ENCODE measurements at places on chromosomes 11 and 22.

DNA sequence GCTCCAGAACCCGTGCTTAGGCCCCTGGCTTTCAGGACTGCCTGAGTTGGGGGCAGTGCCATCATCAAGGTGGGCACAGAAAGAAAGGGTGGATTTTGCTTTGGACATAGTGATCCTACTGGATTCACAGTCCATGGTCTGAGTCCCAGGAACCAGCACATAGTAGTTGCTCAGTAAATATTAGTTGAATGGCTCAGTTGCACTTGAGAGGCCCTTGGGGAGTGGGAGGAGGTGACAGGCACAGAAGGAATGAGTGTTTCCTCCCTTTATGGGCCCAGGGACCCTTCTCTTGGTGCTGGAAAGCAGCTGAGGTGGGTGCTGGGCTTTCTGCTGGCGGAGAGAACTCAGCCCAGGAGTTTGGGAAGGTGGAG is 16.6 kb downstream of the ARHGEF17 start:
- no peak for DNase-seq

DNA sequence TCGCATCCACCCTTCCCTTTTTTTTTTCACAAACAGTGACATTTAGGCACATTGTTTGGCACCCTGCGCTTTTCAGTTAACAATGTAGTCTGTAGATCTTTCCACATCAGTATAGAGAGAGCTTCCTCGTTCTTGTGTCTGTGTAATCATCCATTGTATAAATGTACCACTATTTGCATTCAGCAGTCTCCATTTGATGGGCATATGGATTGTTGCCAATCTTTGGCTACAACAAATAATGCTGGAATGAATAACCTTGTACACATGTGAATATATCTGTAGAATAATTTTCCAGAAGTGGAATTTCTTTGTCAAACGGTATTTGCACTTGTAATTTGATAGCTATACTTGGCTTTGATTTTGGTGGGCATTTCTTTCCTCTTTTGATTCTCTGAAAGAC is 17.1 kb downstream of the MPEG1 start:
- no peak for DNase-seq

DNA sequence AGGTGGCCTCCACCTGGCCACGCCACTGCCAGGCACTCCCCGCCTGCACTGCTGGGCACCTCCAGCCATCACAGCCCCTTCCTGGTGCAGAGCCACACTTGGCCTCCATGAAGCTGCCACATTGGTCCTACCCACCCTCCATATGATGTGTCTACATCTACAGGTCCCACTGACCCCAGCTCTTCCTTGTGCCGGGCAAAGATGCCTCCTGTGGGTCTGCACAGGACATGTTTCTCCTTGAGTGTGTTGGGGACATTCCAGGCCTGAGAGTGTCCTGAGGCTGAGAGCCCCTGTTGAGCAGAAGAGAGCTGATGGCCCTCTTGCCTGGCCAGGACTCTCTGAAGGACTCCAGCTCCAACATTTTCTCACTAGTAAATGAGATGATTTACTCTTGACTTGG is 7.5 kb downstream of the THY1 start:
- no peak for DNase-seq

GRCh38 chr11:73233692-73234470 is 15.8 kb downstream of the P2RY2 start:
- DNase-seq, result no peak

DNA sequence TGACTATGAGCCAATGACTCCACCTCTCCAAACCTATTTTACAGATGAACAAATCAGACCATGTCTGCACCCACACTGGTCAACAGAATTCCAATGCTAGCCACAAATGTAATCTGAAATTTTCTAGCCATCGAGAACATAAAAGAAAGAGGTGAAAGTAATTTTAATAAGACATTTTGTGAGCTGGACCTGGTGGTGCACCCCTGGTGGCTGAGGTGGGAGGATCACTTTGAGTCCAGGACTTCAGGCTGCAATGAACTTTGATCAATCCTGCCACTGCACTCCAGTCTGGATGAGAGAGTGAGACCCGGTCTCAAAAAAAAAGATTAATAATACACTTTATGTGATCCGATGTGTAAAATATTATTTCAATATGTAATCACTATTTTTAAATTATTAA is 9.4 kb upstream of the RNF185 start:
- no peak for DNase-seq
